ENCODE measurements at places on chromosomes 12 and 14.

- no peak for DNase-seq
Measured at GRCh38 chr14:78519863-78520262, 349.7 kb downstream of the NRXN3 start.

GRCh38 chr12:12008931-12009611 is 61.7 kb upstream of the BCL2L14 start:
- no peak for DNase-seq

GRCh38 chr12:124655698-124656516 is 88.5 kb upstream of the NCOR2 start:
- DNase-seq: no peak

DNA sequence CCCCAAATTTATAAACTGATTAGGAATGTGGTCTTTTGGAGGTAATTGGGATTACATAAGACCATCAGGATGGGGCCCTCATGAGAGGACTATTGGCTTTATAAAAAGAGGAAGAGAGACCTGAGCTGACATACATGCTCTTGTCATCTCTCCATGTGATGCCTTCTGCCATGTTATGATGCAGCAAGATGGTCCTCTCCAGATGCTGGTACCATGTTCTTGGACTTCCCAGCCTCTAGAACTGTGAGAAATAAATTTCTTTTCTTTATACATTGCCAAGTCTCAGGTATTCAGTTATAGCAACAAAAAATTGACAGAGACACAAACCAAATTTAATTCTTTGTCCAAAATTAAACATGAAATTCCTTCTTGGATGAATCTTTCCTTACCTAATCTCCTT is 92.9 kb downstream of the EFCAB11 start:
- no peak for DNase-seq

DNA sequence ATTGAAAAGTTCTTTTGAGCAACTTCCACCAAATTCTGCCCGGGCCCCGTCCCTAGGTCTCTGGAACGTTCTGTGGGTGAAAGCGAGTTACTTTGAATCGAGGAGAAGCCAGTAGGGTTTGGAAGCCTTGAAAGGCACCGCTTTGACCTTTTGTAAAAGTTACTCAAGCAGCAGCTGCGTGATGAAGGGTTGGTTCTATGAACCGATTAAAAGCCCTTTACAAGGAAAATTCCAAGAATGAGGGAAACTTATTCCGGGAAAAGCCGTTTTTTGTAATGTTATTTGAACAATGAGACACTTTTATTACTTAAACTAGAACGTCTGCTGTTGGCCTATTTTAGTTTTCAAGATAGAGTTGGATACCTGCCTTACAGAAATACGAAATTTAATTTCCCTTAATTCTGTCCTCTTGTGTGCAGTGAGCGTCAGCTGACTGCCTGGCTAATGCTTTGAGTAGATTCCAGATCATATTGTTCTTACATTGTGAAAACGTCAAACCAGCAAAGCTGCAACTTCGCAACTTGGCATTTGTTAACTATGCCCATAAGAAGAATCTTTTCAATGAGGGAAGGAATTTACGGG is 906 bp downstream of the LARP4 start:
- DNase-seq: no peak

DNA sequence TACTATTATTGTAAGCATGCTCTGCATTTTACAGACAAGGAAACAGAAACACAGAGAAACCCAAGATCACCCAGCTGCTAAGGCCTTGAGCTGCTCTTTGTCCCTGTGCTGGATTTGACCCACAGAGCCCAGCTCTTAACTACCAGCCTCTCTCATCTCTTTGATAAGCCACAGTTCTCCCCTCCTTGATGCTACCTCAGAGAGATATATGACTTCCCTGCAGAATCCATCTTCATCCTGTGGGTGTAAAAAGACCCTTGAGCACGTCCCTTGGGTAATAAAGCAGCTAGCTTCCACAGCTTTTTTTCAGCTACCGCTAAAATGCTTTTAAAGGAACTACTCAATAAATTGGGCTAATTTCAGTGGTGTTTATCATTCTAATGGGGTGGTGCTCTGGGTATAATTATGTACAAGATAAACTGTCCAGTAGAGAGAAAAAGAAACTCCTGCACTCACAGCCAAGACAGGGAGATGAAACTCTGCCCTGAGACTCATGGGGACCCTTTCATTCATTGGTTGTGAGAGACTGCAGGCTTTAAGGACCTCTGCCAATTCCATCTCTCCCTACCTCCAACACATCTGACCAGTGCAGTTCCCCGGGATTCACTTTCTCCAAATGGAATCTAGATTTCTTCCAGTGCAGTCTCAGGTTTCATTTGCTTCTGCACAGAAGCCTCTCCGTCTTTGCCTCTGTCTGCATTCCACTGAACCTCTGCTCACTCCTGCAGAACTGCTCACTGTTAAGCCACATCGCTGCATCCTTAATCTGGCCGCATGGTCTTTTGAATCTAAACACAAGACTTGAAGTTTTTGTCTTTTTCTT is 24.7 kb upstream of the NTF3 start:
- no peak for DNase-seq

GRCh38 chr14:22565391-22565945 is 23.6 kb downstream of the DAD1 start:
- no peak for DNase-seq

DNA sequence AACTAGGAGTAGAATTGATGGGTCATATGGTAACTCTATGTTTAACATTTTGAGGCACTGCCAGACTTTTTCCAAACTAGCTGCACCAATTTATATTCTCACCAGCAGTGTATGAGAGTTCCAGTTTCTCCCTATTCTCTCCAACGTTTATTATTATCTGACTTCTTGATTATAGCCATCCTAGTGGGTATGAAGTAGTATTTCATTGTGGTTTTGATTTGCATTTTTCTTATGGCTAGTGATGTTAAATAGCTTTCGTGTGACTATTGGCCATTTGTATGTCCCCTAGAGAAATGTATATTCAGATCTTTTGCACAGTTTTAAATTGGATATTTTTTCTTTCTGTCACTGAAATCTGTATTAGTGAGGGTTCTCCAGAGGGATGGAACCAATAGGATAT is 37.8 kb downstream of the HELB start:
- DNase-seq: no peak

DNA sequence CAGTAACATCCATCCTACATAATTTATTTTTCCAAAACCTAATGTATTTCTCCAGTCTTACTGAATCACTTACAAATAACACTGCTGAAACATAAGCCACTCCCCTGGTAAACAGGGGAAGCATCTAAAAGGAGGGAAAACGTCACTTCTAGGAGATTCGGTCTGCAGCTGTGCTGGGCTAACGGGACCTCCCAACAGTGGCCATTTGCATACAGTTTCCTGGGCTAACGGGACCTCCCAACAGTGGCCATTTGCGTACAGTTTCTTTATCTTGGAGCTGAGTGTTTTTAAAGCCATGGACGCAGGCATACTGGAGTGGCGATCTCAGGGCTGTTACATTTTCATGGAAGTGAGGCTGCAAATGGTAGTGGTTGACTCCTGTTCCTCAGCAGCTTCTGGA is 242.9 kb downstream of the TMEM132D start:
- DNase-seq: no peak

DNA sequence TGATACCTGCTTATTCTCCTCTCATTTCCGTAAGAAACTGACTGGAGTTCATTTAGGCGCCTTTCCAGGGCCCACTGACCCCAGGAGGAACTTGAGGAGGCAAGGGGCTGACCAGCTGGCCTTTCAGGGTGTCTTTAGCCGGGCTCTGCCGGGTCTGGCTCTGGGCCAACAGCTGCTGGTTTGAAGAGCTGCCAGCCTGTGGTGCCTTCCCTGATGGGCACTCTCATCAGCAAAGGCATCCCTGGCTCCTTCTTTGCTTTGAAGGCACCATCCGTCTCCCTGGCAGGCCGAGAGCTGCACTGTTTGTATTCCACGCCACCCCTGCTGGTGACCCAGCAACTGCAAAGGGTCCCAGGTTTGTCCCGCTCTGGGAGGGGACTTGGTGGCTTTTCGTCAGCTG is 42.0 kb downstream of the IQSEC3 start:
- no peak for DNase-seq

GRCh38 chr14:39303115-39303514 is 69.4 kb downstream of the MIA2 start:
- no peak for DNase-seq

- no peak for DNase-seq
Measured at GRCh38 chr12:51196547-51196946, 21.3 kb downstream of the POU6F1 start.

DNA sequence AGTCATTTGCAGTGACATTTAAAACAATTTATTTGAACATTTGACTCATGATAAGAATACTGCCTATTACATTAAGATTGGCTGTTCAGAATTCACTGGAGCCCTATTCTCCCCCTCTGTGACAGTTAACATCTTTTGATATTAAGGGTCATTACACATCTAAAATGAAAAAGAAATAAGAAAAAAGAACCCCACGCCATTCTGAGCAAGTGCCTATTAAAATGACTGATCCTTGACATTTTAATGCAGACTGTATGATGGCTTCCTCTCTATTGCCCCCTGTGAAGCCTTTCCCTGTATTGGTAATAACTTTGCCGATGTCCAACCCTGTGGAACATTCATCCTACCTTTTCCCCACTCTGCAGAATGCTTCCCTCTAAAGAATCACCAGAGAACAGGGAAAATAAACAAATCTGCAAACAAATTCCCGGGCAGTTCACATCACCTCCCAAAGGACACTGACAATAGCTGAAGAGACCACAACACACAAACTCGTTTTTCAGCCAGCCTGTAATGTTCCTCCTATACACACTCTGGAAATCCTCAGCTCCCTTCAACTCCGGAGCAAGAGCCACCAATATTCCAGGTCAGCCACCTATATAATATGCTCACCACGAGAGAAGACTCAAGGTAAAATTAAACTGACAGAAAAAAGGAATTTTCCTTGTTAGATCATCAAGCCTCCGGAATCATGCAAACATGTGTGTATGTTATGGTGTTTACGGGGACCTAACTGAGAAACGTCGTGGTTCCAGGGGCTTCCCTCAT is 2.1 kb downstream of the NIN start:
- no peak for DNase-seq

GRCh38 chr12:16072678-16073077 is 161.5 kb downstream of the DERA start:
- DNase-seq: no peak

- DNase-seq: no peak
Measured at GRCh38 chr14:45144658-45145057, 8.9 kb downstream of the FANCM start.

GRCh38 chr12:29207120-29207519 is 58.0 kb downstream of the FAR2 start:
- no peak for DNase-seq

- no peak for DNase-seq
Measured at GRCh38 chr12:26239852-26240815, 44.8 kb downstream of the SSPN start.

GRCh38 chr14:105418269-105419194 is 1.1 kb upstream of the MTA1 start:
- DNase-seq: no peak

DNA sequence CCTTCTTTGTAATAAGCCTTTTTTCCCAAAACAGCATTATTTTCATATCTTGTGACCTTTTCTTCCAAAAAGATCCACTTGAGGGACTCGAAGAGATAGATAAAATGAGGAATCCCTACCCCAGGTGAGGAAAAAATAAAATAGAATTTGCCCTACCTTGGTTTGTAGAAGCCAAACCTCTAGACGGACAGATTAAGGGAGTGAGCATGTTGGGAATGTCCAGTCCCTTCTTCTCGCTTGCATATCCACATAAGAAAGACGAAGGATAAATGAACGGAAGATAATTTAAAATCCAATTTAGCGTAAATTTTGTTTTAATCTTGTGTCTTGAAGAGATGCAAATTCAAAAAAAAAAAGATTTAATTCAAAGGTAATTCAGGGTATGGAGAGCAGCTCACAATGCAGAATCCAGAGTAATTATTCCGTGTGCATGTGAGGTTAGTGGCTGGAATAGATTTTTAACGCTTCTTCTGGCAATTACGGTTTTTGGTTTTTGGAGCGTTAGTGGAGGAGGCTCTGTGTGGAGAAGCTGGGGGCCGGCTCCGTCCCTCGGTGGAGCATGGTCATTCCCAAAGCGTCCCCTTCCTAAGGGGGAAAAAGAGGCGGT is 1.5 kb downstream of the GRIN2B start:
- DNase-seq: no peak

DNA sequence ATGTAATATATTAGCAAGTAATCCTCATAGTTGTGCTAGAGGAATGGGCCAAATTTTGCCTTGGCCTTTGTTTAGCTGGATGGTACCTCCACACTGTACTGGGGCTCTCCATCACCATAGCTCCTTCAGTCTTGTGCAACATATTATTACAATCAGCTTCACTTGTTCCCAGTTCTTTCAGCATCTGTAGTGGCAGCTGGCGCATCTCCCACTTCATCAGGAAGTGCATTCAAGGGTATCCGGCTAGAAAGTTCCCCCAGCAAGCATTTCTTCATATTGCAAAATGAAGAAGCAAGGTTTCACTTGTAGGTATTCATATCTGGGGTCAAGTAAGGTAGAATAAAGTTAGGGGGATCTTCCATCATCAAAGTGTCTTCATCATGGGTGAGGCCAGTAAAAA is 123.7 kb downstream of the IGF1 start:
- DNase-seq: no peak

- no peak for DNase-seq
Measured at GRCh38 chr14:23300687-23301223, 1.9 kb downstream of the PPP1R3E start.

DNA sequence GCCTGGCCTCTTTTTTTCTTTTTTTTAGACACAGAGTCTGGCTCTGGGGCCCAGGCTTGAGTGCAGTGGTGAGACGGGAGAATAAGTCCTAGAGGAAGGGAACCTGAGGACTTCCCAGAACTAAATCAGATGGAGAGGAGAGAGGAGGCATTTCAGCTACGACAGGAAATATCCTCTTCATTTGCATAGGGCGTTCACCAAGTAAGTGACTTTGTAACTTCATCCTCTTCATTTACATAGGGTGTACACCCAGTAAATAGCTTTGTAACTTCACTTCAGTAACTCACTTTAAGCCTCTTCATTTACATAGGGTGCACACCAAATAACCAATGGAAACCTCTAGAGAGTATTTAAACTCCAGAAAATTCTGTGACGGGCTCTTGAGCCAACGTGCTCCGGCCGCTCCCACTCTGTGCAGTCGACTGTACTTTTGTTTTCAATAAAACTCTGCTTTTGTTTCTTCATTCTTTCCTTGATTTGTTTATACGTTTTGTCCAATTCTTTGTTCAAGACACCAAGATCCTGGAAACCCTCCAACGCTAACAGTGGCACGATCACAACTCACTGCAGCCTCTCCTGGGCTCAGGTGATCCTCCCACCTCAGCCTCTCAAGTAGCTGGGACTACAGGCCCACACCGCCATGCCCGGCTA is 21.4 kb upstream of the ANKRD9 start:
- DNase-seq: no peak

- no peak for DNase-seq
Measured at GRCh38 chr12:25976289-25976688, 17.8 kb downstream of the RASSF8 start.

- no peak for DNase-seq
Measured at GRCh38 chr14:49961270-49962222, 68.7 kb downstream of the ARF6 start.

- no peak for DNase-seq
Measured at GRCh38 chr12:97005174-97005573, 98.1 kb downstream of the NEDD1 start.

- DNase-seq: no peak
Measured at GRCh38 chr14:94575730-94576585, 5.3 kb upstream of the SERPINA5 start.

- no peak for DNase-seq
Measured at GRCh38 chr14:104953896-104954656, 24.1 kb downstream of the AHNAK2 start.
